Vagina (tissue), 2 donors: ENCODE measurements at places on chromosomes 12 and 14.

DNA sequence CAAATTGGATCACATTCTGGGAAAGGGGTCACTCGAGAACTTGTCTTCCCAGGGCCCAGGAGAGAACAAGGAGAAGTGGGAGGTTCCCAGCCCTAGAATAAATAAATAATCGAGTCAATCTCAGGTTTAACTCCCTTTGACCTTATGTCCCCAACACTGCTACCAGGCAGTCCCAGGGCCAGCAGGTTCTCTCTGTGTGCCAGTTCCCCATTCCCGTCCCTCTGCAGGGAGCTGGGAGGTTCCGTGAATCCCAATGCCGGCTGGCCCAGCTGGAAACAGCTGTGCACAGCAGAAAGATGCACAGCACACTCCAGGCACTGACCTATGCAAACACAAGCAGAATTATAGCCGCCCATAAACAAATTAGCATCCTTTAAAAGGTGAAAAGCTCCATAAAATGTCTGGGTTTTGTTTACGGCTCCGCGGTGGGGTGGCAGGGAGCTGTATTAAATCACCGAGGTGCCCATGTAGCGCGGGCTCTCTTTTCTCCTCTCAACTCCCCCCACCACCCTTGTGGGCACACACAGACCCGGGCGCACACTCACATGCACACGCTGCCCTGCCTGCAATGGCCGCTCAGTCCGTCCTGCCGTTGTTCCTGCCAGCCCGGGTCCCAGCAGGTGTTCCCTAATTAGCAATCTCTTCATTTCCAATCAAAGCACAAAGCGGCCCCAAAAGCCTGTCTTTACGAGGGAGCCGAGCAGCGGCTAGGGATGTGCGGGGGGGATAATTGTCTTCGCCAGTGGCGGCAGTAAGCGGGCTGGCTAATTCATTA lies 46.6 kb upstream of the ESRRB start:
- DNase-seq = no peak

DNA sequence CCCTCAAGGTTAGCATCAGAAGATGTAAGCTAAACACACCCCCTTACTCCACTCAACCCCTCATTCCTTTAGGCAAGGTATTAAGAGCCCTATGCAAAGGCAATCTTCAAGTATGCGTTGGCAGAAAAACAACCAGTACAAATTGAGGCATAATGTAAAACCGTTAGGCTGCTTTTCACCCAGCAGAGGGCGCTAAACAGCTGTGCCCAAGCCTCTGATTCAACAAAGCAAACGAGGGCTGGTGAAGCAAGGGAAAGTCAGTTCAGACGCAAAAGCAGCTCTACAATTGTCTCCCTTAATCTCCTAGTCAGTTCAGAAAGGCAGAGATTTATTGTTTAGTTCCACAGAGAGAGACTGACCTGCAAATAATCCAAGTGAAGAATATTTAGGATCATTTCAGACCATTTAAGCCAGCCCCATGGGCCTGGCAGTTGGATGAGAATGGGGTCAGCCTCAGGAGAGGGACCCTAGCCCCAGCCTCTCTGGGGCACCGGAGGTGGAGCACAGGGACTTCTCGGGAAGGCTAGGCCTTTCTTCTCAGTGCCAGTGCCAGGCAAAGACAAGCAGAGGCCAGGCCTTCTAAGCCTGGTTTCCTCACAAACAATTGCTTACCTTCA lies 23.5 kb downstream of the DCAF5 start:
- DNase-seq = no peak

DNA sequence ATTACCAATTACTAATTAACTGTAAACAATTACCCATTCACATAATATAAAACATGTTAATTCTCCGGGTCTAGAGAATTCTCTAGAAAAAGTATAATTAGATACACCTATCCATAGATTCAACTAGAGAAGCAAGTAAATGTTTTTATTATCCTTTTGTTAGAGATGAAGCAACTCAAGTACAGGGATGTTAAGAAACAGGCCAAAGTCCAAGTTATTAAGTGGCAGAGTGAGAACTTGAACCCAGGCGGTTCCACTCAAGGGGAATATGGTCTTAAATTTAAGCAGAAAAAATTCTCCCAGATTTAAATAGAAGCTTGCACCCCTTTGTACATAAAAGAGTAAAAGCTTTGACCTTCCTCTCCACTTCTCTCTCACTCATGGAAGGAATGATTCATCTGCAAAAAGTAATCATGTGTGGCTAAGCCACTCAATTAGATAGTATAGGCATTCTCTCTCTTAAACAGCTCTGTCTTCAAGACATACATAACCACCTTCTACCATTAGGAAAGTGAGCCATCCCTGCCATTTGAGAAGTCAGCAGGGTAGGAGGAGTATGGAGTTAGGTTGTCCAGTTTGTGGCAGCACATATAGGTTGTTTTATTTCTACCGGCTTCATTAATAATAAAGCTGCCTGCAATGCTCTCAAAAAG lies 34.1 kb downstream of the ERGIC2 start:
- no peak for DNase-seq

- DNase-seq = peak; percentile 98
Measured at GRCh38 chr12:93570552-93571364, 1.7 kb upstream of the SOCS2 start.

DNA sequence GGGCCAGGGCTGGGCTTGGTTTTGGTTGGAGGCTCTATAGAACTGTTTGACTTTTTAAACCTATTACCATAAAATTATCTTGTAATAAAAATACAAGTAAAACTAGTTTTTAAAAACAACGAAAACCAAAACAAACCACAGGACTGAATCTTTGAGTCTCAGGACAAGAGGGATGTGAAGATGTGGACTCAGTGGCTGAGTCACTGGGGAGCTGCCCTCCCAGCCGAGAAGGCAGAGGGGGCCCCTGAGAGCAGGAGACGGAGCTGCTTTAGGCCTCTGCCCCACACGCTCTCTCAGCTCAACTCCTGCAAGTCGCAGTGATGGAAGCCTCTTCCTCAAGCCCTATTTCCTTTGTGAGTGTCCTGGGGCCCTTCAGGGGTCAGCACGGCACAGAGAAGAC lies 59.0 kb downstream of the CDC42BPB start:
- no peak for DNase-seq

DNA sequence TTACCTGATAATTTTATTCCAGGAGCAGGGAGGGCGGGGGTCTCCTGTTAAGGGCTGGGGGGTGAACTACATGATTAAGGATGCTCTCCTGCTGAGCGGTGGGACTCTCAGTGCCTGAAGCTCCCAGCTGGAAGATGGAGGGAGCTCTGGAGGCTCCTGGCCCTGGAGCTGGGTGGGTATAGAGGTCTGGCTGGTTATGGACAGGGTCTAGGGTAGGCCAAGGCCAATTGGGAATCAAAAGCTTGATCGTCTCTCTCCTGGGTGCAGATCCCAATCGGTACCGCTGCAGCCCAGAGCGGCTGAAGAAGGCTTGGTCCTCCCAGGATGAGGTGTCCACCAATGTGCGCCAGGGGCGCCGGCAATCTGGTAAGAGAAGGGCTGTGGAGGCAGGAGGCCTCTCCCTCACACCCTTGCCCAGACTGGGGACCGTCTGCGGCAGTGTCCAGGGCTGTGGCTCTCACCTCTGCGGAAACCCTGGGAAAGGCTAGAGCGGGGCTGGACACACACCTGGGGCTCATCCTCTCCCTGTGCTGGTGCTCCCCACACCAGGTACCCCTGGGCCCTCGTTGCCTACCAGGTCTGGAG lies 28.4 kb downstream of the PLEKHG3 start:
- no peak for DNase-seq

DNA sequence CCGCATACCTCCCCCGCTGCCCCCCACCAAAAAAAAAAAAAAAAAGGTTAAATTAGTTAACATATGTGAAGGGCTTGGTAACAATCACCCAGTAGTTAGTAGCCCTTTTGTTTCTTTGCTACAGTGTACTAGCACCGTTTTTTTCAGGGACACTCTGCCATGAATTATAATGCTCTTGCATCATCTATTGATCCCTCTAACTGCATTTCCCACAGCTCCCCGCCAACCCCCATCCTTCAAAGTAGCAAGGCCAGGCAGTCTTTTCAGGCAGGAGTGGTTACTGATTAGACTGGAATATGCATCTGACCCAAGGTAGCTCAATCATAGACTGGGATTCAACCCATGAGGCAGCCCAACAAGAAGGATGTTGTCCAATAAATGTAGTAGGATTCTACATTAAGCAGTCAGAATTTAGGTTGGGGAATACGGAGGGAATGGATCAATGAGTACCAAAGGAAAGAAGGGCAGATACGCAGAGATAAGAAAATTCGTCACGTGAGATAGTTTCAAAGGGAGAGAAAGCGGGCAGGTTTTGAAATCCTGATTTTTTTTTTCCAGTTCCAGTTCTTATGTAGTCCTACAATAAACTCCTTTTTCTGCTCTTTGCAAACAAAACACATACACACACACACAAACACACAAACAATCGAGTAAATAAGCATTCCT lies 39.8 kb upstream of the CRACR2A start:
- no peak for DNase-seq

DNA sequence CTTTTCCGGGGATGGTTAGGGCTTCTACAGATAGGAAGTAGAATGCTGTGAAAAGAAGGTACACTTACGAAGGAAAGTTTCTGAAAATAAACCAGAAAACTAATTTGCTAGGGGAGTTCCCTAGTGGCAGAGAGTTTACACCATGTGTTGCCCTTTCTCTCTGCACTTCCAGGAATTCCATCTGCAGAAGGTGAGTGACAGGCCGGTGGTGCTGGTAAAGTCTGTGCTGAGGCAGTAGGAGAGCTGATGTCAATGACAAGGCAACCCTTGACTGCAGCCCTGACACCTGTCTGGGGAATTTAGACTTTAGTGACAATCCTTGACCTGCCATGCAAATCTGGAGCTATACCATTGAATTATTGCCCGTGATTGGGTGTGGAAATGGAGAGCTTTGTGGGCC lies 687.8 kb downstream of the NRXN3 start:
- no peak for DNase-seq

- peak; percentile 49 for DNase-seq
Measured at GRCh38 chr14:99686557-99687283, 2.6 kb downstream of the CYP46A1 start.

GRCh38 chr14:101962503-101962874 lies 1.9 kb upstream of the DYNC1H1 start:
- DNase-seq = no peak

DNA sequence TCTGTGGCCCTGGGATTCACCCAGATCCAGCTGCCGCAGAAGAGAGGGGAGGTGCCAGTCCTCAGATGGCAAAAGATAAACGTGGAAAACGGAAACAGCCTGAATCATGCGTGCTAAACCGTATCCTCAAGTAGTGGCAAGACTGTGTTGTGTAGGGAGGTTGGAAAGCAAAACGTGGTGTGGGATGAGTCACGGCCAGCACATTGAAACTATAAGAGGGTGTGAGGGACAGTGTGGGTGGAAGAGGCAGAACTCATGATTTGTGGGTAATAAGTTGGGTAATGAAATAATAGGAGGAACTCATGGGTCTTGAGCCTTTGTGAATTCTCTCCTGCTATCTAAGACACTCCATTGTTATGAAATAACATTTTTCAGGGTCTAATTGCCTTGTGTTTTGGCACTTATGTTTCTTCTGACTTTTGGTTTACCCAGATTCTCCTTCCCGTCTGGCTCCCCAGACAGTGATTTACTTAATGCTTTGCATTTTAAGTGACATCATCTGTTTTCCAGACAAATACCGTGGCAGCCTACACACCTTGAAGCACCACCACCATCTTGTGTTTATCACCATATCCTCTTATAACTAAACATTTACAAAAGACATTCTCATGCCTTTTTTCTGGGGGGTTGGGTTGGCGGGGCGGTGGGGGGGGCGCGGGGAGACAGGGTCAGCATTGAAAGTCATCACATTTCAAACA lies 62.3 kb upstream of the PTCSC3 start:
- no peak for DNase-seq

DNA sequence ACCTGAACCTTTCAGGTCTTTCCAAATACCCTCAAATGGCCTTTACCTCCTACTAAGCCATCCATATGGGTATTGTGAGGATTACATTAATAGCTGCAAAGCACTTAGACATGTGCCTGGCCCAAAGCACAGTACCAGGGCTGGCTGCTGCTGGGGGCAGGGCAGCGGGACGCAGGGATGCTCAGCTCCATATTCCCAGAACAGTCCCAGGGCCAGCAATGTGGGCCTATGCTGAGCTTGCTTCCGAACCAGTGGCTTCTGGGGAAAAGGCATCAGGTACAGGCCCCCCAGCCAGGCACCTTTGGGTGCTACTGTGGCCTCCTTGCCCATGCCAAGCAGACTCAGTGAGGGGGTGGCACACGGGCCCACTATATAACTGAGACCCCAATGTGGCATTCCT lies 10.4 kb downstream of the ACTN1 start:
- DNase-seq = no peak

DNA sequence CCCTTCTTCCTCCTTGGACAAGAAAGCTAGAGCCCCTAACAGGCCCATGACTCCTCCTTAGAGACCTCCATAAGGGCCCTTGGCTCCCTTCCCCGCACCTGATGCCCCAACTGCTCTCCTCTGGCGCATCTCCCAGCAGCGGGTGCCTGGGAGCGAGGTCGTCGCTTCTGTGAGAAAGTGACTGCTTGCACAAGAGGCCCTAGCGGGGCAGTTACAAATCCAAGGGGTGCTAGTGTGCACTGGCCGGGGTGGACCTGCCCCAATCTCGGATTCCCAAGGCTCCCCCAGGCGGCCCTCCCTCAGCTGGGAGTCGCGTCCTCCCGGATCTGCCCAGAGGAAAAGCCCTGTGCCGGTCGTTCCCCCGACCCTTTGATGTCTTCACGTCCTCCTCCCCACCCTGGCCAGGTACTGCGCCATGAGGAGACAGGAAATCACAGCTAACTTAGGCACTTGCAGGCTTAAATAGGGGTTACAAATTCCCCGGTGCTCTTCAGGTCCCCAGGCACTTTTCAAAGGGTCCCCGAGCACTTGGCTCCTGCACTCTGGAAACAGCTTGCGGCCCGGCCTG lies 2.8 kb downstream of the NKX2-8 start:
- no peak for DNase-seq

- no peak for DNase-seq
Measured at GRCh38 chr12:85814071-85814470, 22.1 kb downstream of the RASSF9 start.

DNA sequence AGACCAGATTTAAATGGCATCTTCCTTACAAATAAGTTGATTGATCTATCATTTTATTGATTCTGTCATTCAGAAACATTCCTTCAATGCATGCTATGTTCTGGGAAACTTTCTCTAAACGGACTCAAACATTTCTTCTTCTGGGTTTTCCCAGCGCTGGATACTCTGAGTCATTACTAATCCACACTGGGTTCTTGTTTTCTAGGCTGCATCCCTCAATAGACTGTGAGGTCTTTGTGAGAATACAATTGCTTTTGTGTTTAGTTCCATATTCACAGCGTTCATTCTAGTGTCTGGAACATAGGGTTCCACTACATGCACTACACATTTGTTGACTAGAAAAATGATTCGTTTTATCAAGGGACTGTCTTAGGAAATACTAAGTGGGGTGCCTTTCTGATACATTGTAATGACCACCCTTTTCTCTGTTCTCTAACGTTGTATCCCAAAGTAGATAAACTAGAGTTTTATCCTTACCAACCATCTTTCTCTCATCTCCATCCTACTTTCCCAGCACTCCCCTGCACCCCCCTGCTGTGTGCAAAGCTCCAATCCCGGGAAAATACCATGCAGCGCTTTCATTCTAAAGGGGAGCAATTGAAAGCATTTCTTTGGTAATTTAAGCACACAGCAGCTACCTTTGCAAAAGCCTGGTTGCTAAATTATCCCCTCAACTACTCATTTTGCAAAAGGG lies 878.7 kb downstream of the DIO2 start:
- DNase-seq = no peak

- DNase-seq = no peak
Measured at GRCh38 chr14:68805414-68805813, 12.5 kb upstream of the ZFP36L1 start.

- peak; percentile 84 for DNase-seq
Measured at GRCh38 chr14:105739331-105740102, 213.1 kb downstream of the TMEM121 start.

- DNase-seq = no peak
Measured at GRCh38 chr12:120571299-120571698, 9.9 kb downstream of the POP5 start.

- DNase-seq = no peak
Measured at GRCh38 chr12:107359382-107359781, 266.0 kb upstream of the CRY1 start.
